ENCODE measurements at places on chromosomes 3 and 15.

DNA sequence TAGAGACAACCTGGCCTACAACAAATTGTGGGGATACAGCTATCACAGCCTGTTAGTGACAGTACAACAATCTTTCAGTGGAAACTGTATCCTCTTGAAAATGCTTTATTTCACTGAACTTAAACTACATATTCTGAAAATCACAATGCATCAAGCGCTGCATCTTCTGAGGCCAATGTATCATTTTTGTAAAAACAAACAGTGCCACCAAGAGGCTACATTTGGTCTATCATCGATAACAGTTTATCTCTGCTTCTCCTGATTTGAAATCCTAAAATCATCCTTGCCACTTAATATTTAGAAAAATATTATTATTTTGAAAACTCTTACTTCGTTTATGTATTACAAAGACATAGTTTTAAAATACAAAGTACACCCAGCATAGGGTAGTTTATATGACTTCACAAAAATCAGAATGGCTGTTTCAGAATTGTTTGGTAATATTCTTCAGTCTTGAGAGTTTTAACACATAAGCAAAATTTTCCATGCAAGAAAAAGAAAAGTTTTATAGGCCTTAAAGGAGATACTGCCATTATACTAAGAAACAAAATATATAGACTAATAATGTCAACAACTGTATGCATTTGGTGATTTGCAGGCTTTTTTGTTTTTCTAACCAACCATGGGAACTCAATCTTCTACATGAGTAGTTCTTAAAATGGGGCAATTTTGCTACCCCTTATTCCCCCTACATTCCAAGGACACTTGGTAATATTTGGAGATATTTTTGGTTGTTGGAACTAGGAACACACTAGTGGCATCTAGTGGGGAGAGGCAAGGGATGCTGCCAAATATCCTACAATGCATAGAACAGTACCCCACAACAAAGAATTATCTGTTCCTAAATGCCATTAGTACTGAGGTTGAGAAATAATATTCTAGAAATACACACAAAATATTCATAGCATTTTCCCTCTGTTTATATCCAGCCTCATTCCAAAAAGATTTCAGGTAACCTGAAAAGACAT is 42.3 kb downstream of the WDR72 start:
- no peak for DNase-seq

GRCh38 chr3:43215138-43215537 is 71.2 kb upstream of the SNRK start:
- no peak for DNase-seq

DNA sequence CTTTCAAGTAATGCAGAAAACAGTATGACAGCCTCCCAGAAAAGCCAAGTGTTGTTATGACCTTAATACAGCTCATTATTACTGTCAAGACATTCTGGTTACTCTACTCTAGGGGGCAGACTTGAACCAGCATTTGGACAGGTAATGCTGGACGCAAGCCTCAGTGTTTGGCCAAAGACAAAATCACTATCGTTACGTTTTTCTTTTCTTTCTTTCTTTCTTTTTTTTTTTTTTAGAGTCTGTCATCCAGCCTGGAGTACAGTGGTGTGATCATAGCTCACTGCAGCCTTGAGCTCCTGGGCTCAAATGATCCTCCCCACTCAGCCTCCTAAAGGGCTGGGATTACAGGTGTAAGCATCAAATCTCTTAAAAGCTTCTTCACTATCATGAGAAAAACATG is 29.4 kb upstream of the TMEM45A start:
- DNase-seq, result no peak

DNA sequence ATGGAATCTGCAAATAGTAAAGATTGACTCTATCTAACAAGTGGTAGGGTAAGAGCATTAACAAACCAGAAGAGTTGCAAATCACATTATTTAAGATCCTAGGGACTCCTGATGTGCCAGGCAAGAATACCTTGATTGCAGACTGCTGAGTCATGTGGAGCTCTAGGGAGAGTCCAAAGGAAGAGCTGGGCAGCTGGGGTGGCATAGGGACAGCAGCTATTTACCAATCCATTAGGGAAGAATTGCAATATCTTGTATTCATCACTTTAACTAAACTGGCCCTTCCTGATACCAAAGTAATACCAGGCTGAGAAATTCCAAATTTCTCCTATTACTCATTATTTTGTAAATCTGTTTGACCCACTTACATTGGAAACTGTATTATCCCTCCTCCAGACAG is 52.2 kb upstream of the ACP3 start:
- DNase-seq, result no peak

GRCh38 chr3:85838921-85839320 is 880.1 kb downstream of the CADM2 start:
- DNase-seq, result no peak

DNA sequence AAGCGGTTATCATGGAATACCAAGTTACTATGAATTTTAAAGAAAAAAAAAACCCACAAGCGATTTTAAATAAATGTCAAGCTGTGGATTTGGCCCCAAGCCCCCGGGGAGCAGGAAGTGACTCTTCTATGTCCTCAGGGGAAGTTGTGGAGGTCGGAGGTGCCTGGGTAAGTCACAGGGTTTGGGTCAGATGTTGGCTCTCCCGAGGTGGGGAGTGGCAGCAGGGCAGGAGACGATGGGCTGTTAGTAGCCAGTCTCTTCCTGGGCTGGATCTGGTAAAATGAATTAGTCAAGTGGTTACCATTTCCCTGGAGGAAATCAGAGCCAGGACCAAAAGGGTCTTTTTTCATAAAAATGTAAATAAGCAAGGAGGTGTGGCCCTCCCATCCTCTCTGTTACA is 316.7 kb downstream of the TLE3 start:
- DNase-seq, result no peak
